Hindlimb muscle (tissue), 1 donor: ENCODE measurements at places on chromosomes 7 and 10.
A peak's percentile ranks its signal among the peaks of the same experiment; 100 is the strongest.

DNA sequence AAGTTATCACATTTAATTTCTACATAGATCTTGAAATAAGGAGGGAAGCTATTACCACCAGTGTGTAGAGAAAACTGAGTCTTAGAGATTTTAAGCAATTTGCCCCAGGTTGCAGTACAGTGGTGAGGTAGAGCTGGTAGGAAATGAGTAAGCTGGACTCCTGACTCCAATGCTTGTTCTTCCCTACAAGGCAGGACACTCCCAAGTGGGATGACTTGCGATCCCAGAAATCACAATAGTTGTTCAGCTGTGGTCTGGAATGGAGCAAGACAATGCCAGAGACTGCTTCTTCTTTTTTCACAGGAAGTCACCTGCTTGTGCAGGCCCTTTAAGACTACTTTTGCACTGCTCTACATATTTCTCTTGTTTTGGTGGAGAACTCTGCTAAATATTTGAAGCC lies 327.2 kb upstream of the BMPER start:
- no peak for DNase-seq

DNA sequence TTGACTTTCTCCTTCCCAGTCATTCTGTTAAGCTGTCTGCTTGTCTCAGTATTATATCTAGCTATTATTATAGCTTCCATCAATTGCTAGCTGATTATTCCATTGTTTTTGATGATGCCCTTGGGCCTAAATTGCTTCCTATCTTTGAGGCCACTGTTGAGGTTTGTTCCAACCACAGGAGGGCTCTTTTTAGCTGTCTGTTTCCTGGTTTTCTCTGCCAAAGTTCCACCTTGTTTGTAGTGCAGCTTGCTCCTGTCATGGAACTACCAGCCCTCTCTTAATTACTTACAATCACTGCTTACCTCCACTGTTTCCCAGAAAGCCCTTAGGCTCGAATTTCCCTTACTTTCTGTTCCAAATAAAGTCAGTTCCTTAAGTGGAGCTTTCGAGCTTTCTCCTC lies 118.7 kb upstream of the SEC61G start:
- DNase-seq: no peak

GRCh38 chr10:13161857-13162271 lies 506 bp downstream of the MCM10 start:
- peak; percentile 8 for DNase-seq

DNA sequence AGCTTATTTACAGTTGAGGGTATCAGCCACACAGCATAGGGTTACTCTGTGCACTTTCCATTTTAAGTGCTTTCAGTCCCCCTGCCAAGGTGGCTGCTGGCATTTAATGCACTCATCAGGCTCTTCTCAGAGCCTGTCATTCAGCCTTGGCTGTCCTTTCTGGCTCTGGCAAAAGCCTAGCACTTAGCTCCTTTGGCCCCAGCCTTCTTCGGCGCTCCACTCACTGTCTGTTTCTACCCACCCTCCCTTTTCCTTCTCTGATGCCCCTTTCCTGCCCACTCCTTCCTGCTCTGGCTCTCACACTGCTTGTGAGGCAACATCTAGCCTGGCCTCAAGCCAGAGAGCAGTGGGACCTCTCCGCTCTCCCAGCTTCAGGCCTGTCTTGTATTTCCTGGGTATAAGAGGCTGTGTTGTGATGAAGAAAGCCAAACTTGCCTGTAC lies 60.2 kb downstream of the WIPF3 start:
- DNase-seq: no peak

- DNase-seq: no peak
Measured at GRCh38 chr10:100745882-100746783, 751 bp downstream of the PAX2 start.

DNA sequence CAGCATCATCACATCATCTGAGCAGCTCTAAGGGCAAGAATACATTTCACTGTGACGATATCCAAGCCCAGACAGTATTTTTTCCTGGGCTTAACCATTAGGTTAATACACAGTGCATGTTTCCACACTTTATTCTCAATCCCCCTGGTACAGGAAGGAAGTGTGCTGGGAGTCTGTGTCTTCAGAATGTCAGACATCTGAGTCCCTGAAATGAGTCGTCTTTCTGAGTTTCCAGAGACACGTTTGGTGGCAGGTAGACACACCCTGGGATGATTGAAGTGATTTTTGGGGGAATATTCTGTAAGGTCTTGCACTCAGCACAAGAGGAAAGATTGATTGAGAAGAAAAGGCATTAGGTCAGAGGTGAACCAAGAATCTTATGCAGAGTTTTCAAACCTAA lies 13.1 kb upstream of the SHH start:
- no peak for DNase-seq

- DNase-seq: no peak
Measured at GRCh38 chr7:23928418-23928775, 218.4 kb downstream of the STK31 start.

DNA sequence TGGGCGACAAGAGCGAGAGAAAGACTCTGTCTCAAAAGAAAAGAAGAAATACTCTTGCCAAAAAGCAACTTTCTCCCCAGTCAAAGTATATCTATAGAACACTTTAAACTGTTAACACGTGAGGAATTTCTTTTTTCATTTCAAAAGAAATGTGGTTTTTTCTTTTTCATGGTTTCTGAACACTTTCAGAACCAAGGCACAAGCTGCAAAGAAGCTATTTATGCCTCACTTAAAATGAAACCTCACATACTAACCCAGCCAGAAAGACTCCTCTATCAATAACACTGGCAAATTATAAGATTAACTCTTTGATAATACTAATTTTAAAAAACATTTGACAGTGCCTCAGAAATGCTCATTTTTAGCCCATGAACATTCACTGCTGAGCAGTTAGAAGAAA lies 20.9 kb downstream of the TBX20 start:
- DNase-seq: no peak
